ENCODE measurements at places on chromosomes 3 and 15.

DNA sequence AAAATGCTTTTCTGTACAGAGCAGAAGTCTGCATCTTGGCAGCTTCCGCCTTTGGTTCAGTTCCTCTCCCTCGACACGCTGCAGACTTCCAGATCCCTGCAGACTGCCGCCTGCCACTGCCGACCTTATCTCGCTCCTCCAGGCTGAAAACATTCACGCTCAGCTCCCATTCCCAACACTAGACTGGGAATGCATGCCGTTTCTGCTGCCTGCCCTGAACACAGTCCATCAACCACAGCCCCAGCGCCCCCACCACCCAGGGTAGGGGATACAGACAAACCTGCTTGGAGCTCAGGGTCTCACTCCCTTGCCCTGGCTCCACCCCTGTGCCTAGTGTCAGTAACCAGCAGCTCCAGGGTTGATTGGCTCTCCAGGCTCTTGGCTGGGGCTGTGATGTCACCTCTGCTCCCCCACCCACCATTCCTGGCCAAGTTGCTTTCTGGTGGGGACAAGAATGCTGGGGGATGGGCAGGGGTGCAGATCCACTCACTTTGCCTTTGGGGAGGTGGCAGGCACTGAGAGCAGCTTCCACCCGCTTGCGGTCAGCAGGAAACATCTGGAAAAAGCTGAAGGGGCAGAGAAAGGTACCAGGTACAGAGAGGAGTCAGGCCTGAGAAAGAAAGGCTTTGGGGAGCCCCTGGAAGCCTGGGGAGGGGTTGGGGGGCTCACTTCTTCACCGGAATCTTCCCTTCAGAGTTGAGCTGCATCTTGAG is 6.1 kb downstream of the PLCB2 start:
- no peak for DNase-seq

- DNase-seq, result no peak
Observed at GRCh38 chr3:120341658-120342346, 7.4 kb downstream of the LRRC58 start.

DNA sequence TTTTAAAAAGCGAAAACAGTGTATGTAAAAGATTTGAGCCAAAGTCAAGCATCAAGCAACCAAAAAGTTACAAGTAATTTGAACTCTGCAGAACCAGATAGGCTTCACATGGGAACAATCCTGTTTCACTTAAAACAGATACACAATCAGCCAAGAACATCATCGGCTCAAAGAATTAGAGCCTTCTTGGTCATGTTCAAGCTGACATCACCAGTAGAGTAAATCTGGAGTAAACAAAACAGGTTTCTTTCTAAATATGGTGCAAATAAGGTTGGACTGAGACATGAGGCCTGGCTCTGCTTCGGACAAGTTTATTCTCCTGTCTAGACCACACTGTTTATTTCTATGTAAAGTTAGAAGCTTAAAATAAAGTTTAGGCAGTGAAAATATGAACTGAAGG is 116.0 kb downstream of the GMNC start:
- no peak for DNase-seq

DNA sequence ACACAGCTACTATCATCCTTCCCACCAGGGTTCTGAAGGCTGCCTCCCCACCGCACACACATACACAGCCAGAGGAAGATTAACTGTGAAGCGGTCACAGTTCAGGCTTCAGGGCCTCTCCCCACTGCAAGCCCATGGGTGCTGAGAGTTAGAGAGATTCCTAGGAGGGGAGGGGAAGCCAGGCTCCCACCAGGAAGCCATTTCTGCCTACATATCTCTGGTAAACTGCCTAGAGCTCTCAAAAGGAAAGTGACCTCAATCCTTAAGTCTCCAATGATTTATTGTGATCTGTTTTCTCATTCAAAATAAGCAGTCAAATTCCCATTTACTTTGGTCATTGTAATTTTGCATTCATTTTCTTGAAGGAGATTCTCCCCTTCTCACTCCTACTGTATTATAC is 141.0 kb upstream of the BNIP2 start:
- no peak for DNase-seq

DNA sequence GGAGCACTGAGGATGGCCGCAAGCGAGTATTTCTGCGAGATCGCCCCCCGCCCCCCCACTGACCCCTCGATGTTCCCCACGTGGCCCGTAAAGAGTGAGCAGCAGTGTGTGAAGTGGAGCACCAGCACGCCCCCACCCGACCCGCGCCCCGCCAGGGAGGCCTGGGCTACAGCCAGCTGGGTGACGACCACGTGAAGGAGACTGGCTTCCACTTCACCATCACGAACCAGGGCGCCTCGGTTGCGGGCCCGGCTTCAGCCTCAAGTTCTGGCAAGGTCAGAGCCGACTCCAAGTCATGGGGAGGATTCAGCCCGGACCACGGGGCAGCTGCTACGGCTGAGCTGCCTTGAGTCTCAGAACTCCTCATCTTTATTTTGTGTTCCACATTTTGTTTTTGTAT is 2.4 kb upstream of the RNU5B-1 start:
- no peak for DNase-seq

GRCh38 chr3:171333784-171334464 is 126.3 kb downstream of the TNIK start:
- no peak for DNase-seq

DNA sequence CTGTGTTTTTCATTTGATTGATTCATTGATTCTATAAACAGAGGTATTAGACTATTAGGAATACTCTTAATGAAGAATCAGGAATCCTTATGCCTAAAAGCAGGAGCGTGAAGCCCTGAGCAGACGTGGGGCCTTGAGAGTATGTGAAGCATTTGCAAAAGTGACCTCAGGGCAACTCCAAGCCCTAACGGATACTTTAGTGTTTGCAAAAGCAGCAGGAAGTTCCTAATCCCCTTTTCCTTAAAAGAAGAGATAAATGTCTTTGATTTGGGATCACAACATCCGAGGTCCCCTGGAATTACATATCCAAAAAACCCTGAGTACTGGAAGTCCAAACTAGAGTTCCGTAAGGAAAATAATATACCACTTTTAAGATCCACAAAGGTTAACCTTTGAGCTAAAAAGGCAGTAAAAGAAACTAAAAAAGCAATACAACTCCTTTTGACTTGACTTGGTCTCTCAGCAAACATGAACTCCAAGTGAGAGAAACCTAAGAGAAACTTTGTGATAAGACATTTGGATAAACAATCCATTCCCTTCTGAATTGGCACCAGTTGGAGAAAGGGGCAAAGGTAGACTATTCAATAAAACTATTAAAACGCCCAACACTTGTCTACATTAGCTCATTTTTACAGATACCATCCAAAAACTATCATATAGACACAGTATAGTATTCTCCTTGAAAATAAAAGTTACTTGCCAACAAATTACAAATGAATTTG is 27.4 kb downstream of the PRTG start:
- no peak for DNase-seq

GRCh38 chr15:48695827-48696573 is 50.5 kb upstream of the FBN1 start:
- DNase-seq, result no peak

DNA sequence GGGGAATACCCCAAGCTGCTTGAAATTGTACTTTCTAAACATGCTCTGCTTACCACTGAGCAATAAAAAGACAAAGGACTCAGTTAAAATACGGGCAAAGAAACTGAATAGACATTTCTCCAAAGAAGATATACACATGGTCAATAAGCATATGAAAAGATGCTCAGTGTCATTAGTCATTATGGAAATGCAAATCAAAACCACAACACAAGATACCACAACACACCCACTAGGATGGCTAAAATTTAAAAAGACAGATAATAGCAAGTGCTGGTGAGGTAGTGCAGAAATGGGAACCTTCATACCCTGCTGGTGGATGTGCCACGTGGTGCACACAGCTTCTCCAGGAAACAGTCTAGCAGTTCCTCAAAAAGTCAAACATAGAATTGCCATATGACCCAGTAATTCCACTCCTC is 21.3 kb downstream of the LRIG1 start:
- DNase-seq, result no peak

GRCh38 chr3:189673535-189673934 is 42.3 kb downstream of the TP63 start:
- DNase-seq, result no peak

DNA sequence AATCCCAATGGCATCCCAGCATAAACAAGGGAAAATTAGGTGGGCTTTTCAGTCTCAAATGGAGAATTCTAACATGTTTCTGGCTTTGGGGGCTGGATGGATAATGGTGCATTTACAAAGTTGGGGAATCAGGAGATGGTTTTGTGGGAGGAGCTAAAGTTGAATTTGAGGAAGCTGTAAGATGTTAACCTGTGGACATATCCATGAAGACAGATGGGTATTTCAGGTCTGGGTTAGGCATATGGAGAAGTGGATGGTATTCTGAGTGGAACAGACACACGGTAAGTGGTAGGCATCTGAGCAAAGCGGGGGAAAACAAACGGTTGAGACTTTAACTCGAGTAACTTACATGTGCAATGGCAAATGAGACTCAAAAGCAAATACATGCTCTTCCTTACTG is 1.7 kb upstream of the LMLN start:
- DNase-seq, result no peak

DNA sequence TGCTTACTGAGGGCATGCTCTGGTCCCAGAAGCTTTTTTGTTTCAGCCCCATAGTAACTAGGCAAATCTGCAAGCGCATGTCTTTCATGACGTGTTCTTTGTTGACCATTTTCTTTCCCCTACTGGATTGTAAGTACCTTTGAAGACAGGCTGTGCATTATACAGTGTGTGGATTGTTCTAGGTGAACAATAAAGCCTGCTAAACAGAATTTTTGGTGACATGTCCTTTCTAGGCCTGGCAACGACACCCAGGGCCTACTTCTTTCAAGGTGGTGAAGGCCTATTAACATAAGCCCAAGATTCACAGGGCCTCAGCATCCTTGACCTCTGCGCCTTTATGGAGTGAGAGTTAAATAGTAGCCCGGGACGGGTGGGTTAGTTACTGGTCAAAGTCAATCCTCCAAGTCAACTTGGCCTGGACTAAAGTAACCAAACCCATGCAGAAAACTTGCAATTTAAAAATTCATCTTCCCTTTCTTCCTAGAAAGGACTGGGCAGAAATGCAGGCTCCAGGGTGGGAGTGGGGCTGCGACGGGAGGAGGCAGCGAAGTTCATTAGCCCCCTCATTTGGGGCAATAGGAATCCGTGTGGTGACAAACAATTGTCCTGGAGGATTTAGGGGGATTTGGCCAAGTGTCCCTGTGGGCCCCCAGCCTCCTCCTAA is 37.6 kb upstream of the TRIM71 start:
- no peak for DNase-seq

- no peak for DNase-seq
Observed at GRCh38 chr3:13405614-13406013, 14.5 kb downstream of the NUP210 start.

DNA sequence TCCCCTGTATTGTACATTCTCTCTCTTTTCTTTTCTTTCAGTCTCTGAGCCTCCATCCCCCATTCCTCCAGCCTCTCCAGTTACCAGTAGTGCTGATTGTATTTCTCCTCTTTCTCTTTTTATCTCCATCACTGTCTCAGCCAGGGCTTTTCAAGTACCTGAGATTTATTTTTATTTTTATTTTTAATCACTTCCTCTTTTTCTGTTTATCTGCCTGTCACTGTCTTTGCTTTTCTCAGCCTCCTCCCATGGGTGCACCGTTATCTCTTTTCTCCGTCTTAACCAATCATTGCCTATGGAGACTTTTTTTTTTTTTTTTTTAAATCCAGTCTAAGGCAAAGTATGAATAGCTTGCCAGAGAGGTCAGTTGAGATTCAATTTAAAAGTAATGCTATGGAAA is 359.3 kb downstream of the GAP43 start:
- DNase-seq, result no peak

DNA sequence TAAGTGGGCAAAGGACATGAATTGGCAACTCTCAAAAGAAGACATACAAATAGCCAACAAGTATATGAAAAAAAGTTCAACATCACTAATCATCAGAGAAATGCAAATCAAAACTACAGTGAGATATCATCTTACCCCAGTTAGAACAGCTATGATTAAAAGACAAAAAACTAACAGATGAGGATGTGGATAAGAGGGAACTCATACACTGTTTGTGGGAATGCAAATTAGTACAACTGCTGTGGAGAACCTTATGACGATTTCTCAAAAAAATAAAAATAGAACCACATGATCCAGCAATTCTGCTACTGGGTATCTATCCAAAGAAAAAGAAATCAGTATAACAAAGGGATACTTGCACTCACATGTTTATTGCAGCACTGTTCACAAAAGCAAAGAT is 28.6 kb downstream of the NEK10 start:
- no peak for DNase-seq

DNA sequence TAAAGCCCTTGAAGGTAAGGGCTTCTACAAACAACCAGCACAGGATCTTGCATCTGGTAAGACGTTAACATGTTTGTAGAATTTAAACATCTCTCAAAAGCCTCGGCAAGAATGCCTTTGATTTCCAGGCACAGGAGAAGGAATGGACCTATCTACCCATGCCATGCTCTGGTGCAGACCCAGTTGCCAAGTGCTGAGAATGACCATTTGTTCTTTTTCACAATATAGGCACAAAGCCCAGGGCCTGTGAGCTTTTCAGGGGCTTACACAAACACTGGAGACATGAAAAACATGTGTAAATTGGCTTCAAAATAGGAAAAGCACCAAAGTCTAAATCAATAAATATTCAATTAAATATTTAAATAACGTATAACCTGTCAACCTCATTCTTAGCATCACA is 266.9 kb upstream of the TTC14 start:
- no peak for DNase-seq

DNA sequence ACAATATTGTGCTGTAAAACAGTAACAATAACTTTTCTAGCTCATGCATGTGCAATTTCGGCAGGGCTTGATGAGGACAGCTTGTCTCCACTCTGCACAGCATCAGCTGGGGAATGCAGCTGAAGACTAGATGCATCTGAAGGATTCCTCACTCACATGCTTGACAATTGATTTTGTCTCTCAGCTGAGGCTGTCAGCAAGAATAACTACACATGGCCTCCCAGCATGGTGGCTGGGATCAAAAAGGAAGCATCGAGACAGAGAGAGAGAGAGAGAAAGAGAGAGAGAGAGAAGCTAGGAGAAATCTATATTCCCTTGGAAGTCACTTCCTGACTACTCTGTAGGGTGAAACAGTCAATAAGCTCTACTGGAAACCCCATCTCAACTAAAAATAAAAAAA is 487.1 kb downstream of the PLOD2 start:
- DNase-seq, result no peak

DNA sequence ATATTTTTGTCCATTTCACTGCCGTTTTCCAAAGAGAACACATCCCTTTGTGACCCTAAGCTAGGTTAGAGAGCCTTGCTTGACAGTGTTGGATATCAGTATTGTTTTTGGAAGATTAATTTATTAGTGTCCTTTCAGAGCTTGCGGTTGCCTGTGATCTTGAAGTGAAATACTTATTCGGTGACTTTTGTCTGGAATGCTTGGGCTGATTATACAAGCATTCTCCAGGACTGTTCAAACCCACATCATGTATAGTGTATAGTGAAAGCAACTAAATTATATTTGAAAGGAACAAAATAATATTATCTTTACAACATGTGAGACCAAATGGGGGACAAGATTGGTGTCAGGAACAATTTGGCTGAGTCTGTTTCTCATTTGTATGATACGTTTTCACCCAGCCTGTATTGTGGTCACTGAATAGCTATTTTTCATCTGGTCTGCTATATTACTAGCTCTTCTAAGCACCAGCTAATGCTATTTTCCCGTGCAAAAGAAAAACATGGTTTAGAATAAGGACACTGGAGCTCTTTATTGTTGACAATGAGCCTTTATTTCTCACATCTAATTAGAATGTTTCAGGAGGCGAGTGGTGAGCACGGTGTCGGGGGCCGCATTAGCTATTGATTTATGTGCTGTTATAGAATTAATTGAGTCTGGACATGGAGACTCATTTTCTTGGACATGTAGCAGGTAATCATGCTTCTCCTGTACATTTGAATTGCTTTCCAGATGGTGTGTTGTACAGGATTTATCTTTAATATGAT is 158.1 kb downstream of the APBA2 start:
- DNase-seq, result no peak
